ENCODE measurements at places on chromosomes 3 and 15.

DNA sequence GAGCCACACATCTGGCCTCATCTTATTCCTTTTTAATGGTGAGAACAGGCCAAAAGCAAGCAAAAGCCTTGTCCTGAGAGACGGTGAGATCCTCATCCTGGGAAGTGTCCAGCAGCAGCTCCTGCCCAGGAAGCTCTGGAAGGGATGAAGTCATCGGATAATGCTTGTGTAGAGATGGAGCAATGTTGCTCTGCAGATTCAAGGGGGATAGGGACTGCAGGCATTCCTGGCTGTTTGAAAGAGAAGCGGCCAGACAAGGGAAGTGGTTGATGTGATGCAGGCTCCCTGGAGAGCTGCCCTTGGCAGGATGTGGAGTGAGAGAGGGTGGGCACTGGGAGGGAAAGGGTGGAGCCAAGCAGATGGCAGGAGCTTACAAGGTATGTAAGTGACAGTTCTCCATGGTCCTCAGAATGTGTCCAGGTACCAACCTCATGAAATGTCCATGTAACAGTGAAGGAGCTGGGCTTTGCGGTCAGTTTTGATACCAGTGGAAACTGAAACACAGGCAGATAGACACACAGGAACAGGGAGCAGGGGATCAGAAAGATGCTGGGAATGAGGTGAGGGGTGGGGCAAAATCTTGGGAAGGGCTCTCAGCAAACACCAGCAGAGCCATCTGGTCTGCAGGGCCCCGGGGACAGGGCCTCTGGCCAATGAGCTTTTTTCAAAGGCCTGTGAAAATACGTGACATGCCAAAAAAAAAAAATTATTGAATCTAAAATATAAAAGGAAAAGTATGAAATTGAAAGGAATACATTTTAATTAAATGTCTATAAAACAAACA, 32.2 kb upstream of the LACTB start:
- peak; percentile 97 for DNase-seq

- DNase-seq, result no peak
These were observed 758 bp downstream of the SELENOK start for GRCh38 chr3:53890726-53891475.

GRCh38 chr3:177201700-177202397, 4.6 kb upstream of the TBL1XR1 start:
- DNase-seq, result no peak

DNA sequence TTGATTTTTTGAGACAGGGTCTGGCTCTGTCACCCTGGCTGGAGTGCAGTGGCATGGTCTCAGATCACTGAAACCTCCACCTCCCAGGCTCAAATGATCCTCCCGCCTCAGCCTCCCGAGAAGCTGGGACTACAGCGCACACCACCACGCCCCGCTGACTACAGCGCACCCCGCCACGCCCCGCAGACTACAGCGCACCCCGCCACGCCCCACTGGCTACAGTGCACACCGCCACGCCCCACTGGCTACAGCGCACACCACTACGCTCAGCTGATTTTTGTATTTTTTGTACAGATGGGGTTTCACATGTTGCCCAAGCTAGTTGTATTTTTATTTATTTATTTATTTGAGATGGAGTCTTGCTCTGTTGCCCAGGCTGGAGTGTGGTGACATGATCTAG, 35.6 kb downstream of the SLC51A start:
- no peak for DNase-seq

DNA sequence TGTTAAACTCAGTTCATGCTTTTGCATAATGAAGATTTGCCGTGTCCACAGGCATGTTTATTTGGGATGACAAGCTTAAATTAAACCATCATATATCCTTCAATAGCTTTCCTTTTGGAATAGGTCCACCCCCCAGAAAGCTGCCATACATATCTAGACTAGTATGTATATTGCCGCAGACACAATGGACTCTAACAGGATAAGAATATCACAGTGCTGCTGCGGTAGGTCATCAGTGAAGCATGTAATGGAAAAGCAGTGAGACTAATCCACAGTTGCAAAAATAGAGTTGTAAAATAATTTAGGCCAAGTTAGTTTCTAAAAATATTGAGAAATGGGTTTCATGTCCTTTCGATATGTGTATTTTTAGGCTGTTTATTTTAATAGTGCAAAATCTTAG, 819.9 kb upstream of the DPPA4 start:
- no peak for DNase-seq

- DNase-seq, result peak; percentile 28
These were observed 10.7 kb upstream of the DHX36 start for GRCh38 chr3:154334973-154335420.

GRCh38 chr3:149726716-149727407, 25.4 kb downstream of the COMMD2 start:
- peak; percentile 35 for DNase-seq

GRCh38 chr3:10817506-10817905, 1.5 kb downstream of the SLC6A11 start:
- DNase-seq, result no peak

GRCh38 chr3:72145506-72146380, 360.8 kb upstream of the PROK2 start:
- DNase-seq, result peak; percentile 91

GRCh38 chr3:155192957-155193746, 100.3 kb downstream of the STRIT1 start:
- no peak for DNase-seq

DNA sequence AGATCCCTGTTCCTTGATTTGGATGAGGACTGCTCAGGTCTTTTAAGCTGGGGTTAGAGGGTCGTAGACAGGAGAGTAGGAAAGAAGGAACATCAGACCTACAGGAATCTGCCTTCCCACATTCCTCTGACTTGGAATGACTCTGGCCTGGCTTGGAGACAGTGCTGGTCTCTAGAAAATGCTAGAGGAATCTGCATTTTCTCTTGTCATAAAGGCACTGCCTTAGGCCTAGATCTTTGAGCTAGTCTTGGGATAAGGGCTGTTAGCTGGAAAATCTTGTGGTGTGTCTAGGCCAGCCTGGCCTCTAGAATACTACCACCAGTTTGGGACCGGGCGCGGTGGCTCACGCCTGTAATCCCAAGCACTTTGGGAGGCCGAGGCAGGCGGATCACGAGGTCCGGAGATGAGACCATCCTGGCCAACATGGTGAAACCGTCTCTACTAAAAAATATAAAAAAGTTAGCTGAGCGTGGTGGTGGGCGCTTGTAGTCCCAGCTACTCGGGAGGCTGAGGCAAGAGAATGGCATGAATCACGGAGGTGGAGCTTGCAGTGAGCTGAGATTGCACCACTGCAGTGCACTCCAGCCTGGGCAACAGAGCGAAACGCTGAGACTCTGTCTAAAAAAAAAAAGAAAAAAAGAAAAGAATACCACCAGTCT, 17.3 kb upstream of the BSN start:
- DNase-seq, result no peak

DNA sequence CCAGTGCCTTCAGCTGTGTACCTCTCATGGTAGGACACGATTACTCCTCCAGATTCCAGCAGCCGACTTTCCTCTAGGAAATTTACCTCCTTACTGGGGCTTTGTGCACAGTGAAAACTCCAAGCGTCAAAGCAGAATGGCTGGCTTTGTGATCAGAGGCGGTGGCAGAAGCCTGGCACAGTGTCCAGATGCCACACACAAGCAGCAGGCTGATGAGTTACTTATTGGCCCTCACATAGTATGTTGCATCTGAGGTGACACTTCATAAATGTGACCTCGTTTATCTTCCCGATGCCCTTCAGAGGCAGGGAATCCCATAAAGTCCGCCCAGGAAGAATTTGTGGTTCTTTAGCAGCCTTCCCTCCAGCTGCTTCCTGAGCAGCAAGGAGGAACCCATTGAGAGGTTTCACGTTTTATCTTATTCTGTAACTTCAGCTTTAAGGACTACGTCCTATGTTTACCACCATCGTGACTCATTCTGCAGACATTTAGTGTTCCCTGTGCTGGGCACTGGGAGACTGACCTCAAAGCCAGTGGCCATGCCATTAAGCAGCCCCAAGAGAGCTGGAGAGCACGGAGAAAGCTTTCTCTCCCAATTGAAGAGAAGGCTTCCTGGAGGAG, 107.1 kb upstream of the C15orf61 start:
- DNase-seq, result peak; percentile 23

Measured in fibroblast of skin of right quadriceps (primary cell).